ENCODE measurements at places on chromosomes 13 and 19.

GRCh38 chr13:64912141-64912540 is 2318.0 kb downstream of the PCDH9 start:
- H3K27me3 ChIP-seq: no peaks in the 10 kb centered on the region
- H3K4me3 ChIP-seq: no peak overlapping the region
- H3K36me3 ChIP-seq: no peaks in the 10 kb centered on the region
- H3K27ac ChIP-seq: no peak overlapping the region
- H3K4me1 ChIP-seq: no peaks in the 10 kb centered on the region

- no peaks in the 10 kb centered on the region for H3K27me3 ChIP-seq
- H3K4me1 ChIP-seq: no peaks in the 10 kb centered on the region
- no peak overlapping the region for H3K4me3 ChIP-seq
- H3K36me3 ChIP-seq: peaks cover 3% of the 10 kb centered on the region
- peak overlapping the region; percentile 69 for H3K27ac ChIP-seq
These were observed 1.8 kb downstream of the RABAC1 start for GRCh38 chr19:41957161-41957837.

DNA sequence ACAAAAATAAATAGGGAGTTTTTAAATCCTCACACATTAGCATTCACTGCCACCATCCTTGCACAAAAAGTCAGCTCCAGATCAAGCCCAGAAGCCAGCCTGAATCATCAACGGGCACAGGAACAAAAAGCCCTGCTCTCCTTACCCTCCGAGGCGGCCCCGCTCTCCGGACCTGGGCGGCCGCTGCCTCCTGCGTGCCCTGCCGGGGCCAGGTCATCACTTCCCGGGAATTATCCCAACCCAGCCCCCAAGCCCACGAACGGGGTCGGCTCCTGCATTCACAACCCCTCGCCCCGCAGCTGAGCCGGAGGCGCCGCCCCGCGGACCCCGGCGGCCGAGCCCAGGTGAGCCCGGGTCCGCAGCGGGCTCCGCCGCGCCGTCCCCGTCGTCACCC is 754 bp downstream of the DNAJB1 start:
- H3K4me3 ChIP-seq: peak overlapping the region; percentile 89
- H3K4me1 ChIP-seq: peaks cover 69% of the 10 kb centered on the region
- no peaks in the 10 kb centered on the region for H3K27me3 ChIP-seq

DNA sequence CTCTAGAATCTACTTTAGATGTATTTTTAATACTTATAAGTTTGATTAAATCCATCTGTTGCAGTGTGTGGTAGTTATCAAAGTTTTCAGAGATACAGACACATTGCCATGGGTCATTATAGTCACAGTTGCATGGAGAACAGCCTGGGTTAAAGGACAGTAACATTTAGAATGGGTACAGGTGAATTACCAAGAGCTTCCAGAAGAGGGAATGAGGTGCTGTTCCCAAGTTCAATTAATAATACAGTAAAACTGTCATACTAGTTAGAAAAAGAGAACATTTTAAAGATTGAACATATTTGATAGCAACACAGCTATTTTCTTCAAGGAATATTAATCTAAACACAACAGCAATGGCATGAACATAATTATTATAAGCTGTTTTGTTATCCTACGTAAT is 322.6 kb upstream of the SLC10A2 start:
- no peaks in the 10 kb centered on the region for H3K27me3 ChIP-seq
- H3K4me3 ChIP-seq: no peak overlapping the region
- no peak for DNase-seq
- no peaks in the 10 kb centered on the region for H3K4me1 ChIP-seq

DNA sequence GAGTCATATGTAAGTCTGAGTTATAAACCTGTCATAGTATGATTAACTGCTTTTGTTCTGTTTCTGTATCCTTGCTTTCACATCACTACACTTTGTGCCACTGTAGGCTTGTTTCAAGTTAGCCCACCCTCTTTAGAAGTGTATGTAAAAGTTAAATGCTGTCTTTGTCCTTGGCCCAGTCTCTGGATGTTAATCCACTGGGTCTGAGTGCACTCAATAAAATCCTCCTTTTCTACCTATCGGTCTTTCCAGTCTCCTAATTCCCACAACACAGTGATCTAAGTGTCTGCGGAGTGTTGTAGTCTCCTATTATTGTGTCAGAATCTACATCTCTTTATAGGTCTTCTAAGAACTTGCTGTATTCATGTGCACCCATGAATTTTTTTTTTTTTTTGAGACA is 14.1 kb downstream of the ZNF429 start:
- DNase-seq: no peak
- H3K27me3 ChIP-seq: no peaks in the 10 kb centered on the region
- H3K36me3 ChIP-seq: peaks cover 29% of the 10 kb centered on the region

GRCh38 chr19:16032509-16033135 is 43.7 kb upstream of the TPM4 start:
- H3K4me3 ChIP-seq: no peak overlapping the region
- peaks cover 5% of the 10 kb centered on the region for H3K27me3 ChIP-seq
- DNase-seq: no peak
- H3K36me3 ChIP-seq: no peaks in the 10 kb centered on the region
- no peak overlapping the region for H3K27ac ChIP-seq
- H3K4me1 ChIP-seq: no peaks in the 10 kb centered on the region

DNA sequence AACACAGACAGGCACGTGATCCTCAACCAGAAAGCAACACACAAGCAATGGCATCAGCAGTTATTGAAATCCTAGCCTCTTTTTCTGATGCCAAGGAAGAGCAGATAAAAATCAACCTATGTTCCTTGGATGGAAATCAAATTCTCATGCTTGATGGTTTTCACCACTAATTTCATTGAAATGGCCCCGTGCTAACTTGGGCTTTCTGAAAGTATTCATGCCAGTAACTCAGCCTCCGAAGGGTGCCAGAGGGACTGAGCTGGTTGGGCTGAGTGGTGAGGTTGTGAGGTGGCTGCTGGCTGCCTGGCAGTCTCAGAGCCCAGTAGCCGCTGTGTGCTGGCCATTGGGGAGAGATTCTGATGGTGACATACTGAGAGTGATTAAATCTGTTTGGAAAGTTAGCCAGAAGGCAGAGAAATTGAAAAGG is 309.3 kb downstream of the DCT start:
- no peaks in the 10 kb centered on the region for H3K4me1 ChIP-seq
- H3K4me3 ChIP-seq: no peak overlapping the region

GRCh38 chr13:25207291-25207810 is 35.3 kb upstream of the AMER2 start:
- H3K27ac ChIP-seq: no peak overlapping the region
- no peak for DNase-seq
- peaks cover 16% of the 10 kb centered on the region for H3K27me3 ChIP-seq

- H3K27me3 ChIP-seq: peaks cover 6% of the 10 kb centered on the region
- H3K4me1 ChIP-seq: no peaks in the 10 kb centered on the region
- no peak for DNase-seq
- H3K36me3 ChIP-seq: no peaks in the 10 kb centered on the region
These were observed 45.2 kb upstream of the URI1 start for GRCh38 chr19:29896802-29897201.

DNA sequence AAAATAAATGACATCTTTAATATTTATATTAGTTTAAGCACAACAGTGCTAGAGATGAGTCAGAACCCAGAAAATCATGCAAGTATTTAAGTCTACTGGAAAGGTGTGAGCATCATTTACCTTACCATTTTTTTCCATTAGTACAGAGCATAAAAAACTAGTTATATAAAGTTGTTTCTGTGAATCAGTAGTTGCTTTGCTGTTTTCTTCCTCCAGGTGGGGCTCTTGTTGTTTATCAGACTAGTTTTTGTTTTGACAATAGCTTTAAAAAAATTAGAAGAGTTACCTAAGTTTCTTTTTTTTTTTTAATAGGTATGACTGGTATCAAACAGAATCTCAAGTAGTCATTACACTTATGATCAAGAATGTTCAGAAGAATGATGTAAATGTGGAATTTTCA is 12.7 kb downstream of the SUGT1 start:
- no peaks in the 10 kb centered on the region for H3K27me3 ChIP-seq
- no peak overlapping the region for H3K4me3 ChIP-seq
- peak overlapping the region; percentile 21 for H3K27ac ChIP-seq
- no peaks in the 10 kb centered on the region for H3K4me1 ChIP-seq
- DNase-seq: no peak

GRCh38 chr19:16585808-16586476 is 13.7 kb upstream of the SLC35E1 start:
- H3K36me3 ChIP-seq: peaks cover 6% of the 10 kb centered on the region
- no peaks in the 10 kb centered on the region for H3K27me3 ChIP-seq
- H3K4me3 ChIP-seq: no peak overlapping the region

DNA sequence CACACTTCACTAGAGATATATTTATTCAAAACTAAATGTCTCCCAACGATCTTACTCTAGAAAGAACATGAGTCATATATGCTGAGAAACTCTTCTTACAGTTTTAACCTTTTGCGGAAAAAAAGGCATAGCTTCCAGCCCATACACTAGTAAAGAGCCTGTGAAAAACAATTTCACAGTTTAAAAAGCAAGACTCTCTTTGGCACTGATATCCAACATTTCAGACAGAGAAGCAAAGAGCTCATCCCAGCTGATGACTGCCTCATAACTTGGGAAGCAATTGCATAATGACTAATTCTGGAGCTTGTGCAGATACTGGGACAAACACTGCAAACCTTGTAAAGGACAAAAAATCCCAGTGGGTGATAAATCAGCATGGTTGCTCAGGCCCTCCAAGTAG is 88.0 kb downstream of the ENOX1 start:
- H3K27ac ChIP-seq: no peak overlapping the region
- H3K4me3 ChIP-seq: no peak overlapping the region
- DNase-seq: no peak
- H3K4me1 ChIP-seq: no peaks in the 10 kb centered on the region
- H3K36me3 ChIP-seq: no peaks in the 10 kb centered on the region

DNA sequence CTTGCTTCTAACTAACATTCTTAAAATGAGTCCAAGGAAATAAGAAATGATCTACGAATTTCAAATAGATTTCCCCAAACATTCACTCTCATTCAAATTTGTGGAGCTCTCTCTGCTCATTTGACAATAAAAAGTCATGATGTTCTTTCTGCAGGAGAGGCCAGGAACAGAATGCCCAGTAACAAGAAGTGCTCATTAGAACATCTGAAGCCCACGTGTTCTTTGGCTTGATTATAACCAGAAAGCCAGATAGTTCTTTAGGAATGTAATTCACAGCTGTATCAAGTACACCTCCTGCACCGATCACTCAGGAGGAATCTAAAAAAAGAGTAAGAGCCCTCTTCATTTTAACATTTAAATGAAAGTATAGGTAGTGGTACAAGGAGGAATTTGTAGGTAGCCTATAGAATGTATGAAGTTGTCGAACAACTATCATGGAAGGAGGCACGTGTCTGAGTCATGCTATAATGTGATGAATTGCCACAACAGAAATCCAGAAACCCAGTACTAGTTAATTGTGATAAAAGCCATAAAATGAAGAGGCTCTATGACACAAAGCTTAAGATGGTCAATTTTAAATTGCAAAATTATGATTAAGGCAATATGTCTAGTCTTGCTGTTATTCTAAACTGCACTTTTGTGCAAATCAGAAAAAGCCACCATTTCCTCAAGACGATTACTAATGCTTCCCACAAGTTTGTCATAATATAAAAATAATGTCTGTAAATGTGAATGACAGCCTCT is 12.8 kb downstream of the MEDAG start:
- no peak for DNase-seq
- H3K36me3 ChIP-seq: no peaks in the 10 kb centered on the region
- no peak overlapping the region for H3K4me3 ChIP-seq
- H3K27me3 ChIP-seq: peaks cover 18% of the 10 kb centered on the region
- no peaks in the 10 kb centered on the region for H3K4me1 ChIP-seq

- no peak overlapping the region for H3K4me3 ChIP-seq
- H3K4me1 ChIP-seq: no peaks in the 10 kb centered on the region
- no peaks in the 10 kb centered on the region for H3K27me3 ChIP-seq
- no peak for DNase-seq
- no peaks in the 10 kb centered on the region for H3K36me3 ChIP-seq
- no peak overlapping the region for H3K27ac ChIP-seq
These were observed 1467.3 kb upstream of the MIR17HG start for GRCh38 chr13:89880201-89880600.

- no peak for DNase-seq
- H3K36me3 ChIP-seq: no peaks in the 10 kb centered on the region
- peak overlapping the region; percentile 39 for H3K4me3 ChIP-seq
- H3K4me1 ChIP-seq: no peaks in the 10 kb centered on the region
These were observed 19.8 kb upstream of the ZNF91 start for GRCh38 chr19:23415034-23415433.

GRCh38 chr13:112592647-112593046 is 4.7 kb upstream of the TUBGCP3 start:
- H3K27me3 ChIP-seq: peaks cover 9% of the 10 kb centered on the region
- H3K27ac ChIP-seq: no peak overlapping the region
- no peak for DNase-seq
- peaks cover 11% of the 10 kb centered on the region for H3K4me1 ChIP-seq

DNA sequence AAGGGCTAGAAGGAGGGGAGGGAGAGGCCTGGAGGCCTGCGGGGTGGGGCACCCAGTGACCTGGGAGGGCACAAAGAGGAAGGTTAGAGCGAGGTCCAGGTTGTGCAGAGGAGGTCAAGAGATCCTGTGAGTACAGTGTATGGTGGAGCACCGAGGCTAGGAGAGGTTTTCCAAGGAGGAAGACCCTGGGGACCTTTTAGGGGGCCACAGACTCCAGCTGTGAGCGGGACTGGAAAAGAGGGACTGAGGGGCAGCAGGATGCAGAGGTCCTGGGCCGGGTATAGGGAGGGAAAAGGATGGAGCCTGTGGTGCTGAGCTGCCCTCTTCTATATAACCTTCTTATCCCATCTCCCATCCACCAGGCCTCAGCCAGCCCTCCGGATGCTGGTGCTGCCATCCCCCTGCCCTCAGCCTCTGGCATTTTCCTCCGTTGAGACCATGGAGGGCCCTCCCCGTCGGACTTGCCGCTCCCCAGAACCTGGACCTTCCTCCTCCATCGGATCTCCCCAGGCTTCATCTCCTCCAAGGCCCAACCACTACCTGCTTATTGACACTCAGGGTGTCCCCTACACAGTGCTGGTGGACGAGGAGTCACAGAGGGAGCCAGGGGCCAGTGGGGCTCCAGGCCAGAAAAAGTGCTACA is 863 bp downstream of the ZNF581 start:
- DNase-seq: no peak
- H3K27me3 ChIP-seq: peaks cover 5% of the 10 kb centered on the region
- H3K27ac ChIP-seq: peak overlapping the region; percentile 84
- peak overlapping the region; percentile 86 for H3K4me3 ChIP-seq

DNA sequence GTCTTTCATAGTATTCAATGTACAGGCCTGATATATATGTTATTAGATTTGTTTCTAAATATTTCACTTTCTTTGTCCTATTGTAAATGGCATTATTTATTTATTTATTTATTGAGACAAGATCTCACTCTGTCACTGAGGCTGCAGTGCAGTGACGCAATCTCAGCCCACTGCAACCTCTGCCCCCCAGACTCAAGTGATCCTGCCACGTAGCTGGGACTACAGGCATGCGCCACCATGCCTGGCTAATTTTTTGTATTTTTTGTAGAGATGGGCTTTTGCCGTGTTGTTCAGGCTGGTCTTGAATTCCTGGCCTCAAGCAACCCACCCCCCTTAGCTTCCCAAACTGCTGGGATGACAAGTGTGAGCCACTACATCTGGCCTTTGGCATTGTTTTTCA is 5.4 kb upstream of the GAS6 start:
- no peak overlapping the region for H3K27ac ChIP-seq
- DNase-seq: no peak
- no peak overlapping the region for H3K4me3 ChIP-seq
- no peaks in the 10 kb centered on the region for H3K36me3 ChIP-seq

Data from T-cell (primary cell).